NCI-H146 (cell line): ENCODE measurements at places on chromosomes 13 and 19.

DNA sequence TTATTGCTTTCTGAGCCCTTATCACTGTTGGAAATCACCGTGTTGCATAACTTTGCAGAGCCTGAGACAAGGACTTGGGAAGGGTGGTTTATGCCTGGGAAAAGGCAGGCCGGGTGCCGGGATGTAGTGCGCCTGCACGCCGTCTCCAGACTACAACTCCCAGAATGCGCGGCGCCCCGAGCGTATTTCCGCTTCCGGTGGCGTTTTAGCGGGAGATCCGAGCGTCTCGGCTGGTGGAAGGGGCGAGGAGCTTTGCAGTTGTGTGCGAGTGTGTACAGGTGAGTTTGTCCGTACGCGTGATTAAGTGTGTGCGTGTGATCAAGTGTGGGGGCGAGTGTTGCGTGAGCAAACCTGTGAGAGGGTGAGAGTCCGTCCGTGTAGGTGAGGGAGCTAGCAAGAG, 75.4 kb downstream of the PEG3 start:
- DNase-seq: no peak

DNA sequence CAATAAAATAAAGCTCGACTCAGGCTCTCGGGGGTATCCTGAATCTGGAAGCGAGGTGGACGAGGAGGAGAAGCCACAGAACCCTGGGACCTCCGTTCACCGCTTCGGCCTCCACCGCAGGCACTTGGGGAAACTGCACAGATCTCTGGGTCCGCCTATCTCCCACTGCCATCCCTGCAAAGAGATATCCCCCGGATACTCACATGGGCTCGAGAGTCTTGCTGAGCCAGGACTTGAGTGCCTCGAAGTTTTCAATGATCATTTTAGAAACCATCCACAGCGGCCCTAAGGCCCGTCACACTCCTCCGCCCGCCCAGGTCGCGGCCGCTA, 589 bp downstream of the RBM26 start:
- DNase-seq: no peak

DNA sequence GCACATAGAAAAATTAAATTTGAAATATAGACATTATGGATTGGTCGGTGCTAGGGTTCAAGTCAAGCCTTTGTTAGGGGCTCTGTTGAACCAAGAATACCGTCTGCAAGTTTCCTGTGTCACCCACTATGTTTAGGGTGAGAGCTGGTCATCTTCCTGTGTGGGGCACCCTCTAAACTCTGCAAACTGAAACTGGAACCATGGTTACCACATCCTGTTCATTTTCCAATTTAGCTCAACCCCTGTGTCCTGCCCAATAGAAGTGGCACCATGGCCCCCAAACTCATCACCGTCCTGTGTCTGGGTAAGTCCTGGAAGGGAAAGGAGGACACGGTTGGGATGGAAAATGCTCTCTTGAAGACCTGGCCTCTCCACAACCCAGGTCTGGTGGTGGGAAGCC, 29.9 kb downstream of the LAIR2 start:
- DNase-seq: no peak

GRCh38 chr19:42442833-42443232, at the start of gene CXCL17:
Gene CXCL17 (minus strand): TSS chr19:42442946. CDS start chr19:42442832, 114 bp downstream.
- peak; percentile 38 for DNase-seq

- DNase-seq: peak; percentile 19
Observed at GRCh38 chr19:24159707-24160106, 72.7 kb downstream of the ZNF254 start.

DNA sequence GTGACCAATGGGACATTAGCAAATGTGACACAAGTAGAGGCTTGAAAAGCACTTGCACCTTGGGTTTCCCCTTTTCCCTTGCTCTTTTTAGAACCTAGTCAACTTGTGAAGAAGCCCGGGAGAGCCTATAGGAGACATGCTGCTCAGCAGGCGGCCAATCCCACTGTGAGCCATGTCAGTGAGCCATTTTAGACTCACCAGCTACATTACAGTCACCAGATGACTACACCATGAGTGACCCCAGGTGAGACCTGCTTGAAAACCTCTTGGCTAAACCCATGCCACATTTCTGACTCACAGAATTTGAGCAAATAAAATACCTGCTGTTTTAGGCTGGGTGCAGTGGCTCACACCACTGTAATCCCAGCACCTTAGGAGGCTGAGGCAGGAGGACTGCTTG, 317.5 kb downstream of the KLF12 start:
- no peak for DNase-seq

DNA sequence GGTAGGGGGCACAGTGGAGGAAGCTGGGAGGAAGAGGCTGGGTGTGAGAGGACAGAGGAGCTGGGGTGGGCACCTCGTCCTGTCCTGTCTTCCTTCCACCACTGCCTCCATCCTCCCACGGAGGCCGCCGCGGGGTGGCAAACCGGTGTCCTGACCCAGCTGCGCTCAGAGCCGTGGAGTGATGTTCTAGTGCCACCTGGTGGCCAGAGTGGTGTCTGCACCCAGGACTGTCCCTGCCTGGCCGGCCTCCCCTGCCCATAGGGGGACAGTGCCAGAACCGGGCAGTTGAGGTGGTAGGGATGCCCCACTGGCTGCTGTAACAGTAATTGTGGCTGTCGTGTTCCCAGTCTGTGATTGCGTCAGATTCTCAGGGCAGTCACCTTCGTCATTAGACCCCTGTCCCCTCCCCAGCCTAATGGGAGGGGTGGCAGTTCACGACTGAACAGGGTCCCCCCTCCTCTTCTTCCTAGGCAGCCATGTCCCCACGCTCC, 11.1 kb upstream of the ARRDC2 start:
- DNase-seq: peak; percentile 58

- DNase-seq: no peak
Observed at GRCh38 chr13:23466144-23467002, 32.9 kb upstream of the SACS start.

GRCh38 chr19:1807695-1808394, 4.2 kb downstream of the ATP8B3 start:
- DNase-seq: no peak

DNA sequence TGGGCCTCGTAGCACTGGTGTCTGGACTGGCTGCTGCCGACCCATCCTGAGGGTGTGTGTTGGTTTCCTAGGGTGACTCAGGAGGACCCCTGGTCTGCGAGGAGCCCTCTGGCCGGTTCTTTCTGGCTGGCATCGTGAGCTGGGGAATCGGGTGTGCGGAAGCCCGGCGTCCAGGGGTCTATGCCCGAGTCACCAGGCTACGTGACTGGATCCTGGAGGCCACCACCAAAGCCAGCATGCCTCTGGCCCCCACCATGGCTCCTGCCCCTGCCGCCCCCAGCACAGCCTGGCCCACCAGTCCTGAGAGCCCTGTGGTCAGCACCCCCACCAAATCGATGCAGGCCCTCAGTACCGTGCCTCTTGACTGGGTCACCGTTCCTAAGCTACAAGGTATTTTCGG, 13.8 kb downstream of the TIMM13 start:
- no peak for DNase-seq

DNA sequence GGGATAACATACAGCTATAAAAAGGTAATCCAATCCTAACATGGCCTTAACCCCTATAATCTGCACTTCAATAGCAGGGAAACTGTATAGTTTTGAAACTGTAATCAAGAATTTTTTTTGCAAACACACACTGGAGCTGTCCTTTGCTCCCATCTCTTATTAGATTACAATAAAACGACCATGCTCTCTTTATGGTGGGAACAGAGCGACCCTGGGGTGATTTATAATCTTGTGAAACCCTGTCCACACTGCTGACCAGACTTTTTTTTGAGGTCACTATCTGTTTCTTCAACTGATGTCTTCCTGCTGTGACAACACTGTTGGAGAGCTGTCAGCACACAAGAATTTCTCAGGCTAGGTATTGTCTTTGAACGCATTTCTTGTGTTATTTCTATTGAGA, 35.3 kb downstream of the DACH1 start:
- peak; percentile 55 for DNase-seq

DNA sequence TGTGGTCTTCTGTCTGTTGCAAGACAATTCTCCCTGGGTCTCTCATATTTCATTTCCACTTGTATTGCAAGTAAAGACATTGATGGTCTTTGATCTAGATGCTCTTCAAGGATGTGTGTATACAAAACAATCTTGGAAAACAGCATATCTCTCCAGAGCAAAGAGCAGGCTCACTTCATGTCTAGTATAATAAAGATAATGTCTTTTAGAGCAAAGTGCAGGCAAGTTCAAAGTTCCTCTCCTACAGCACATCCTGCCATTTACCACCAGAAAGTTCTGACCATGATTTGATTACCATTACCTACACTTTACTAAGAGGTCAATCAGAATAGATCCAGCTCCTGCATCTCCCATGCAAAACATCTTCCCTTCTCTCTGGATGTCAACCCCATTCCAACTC, 162.8 kb downstream of the DIAPH3 start:
- DNase-seq: no peak

DNA sequence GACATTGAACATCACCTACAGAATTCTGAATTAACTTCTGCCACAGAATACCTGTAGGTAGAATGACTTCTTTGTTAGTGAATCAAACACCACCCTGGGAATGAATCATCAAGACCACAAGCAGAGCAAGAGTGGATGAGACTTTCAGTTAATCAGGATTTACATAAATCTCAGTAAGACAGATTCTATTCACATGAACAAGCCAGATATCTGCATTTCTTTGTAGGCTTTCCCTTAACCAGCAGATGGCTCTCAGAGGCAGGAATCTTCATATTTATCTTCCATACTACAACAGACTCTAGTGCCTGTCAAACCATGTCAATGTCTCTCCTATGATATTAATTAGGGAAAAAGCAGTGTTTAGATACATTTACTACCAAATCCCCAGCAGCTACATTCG, 412.1 kb downstream of the KLF12 start:
- no peak for DNase-seq

DNA sequence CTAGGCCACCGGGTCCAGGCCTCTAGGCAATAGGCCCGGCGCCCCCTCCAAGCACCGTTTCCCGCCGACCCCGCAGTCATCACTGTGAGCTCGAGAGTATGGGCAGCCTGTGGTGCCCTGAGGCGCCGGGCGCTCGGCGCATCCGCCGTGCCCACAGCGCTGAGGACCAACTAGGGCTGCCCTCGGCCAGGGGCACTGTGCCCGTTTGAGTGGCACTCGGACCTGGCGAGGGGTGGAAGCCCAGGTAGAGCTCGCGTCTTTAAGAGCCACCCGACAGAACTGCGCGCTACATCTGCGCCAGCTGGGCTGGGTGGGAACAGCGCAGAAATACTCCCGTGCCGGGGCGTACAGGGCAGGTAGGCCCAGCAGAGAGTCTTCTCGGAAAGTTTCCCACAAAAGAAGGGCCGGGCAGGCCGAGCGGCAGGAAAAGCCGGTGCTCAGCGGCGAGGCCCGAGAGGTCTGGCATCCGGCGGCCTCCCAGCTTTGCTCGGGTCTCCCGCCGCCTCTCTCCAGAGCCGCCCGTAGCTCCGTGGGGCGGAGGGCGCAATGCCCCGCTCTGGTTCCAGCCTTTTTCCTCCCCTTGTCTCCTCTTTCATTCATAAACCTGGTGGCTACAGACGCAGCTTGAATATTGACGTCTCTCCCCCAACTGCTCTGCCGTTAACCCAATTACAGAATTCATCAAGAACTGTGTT, 5.4 kb upstream of the SOX1 start:
- DNase-seq: no peak

- DNase-seq: no peak
Observed at GRCh38 chr19:48497728-48498594, 13.7 kb downstream of the LMTK3 start.

- DNase-seq: peak; percentile 75
Observed at GRCh38 chr19:32570081-32570785, 10.8 kb upstream of the PDCD5 start.

DNA sequence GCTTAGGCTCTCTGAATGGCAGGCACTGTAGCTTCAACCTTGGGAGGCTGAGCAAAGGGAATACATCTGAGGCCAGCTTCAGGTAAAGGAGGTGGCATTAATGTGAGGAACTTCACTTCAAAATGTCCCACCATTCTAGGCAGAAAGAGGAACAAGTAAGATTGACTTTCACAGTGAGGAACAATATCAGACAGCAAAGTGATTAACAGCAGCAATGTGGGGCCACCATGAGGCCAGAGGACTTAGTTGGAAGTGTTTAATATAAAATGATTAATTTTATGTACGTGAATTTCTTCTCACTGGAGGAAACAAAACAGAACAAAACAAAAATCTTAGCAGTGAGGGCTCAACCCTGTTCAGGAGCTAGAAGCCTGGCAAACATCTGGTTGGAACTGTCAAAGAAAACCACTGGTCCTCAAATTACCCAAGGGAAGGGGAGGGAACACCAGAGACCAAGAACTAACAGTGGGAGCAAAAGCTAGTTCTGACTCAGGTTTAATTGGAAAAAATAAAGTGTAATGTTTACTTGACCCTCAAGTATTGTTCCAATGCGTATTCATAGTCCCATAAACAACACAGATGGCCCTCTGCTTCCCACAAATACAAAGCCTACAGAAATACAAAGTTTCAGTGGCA, 43.9 kb upstream of the FRY start:
- peak; percentile 36 for DNase-seq

GRCh38 chr13:36919171-36919832, 736 bp downstream of the SMAD9 start:
- peak; percentile 80 for DNase-seq

GRCh38 chr13:27670861-27671260, 49.2 kb downstream of the POLR1D start:
- DNase-seq: no peak

GRCh38 chr19:11722414-11722813, 16.3 kb downstream of the ZNF823 start:
- no peak for DNase-seq

DNA sequence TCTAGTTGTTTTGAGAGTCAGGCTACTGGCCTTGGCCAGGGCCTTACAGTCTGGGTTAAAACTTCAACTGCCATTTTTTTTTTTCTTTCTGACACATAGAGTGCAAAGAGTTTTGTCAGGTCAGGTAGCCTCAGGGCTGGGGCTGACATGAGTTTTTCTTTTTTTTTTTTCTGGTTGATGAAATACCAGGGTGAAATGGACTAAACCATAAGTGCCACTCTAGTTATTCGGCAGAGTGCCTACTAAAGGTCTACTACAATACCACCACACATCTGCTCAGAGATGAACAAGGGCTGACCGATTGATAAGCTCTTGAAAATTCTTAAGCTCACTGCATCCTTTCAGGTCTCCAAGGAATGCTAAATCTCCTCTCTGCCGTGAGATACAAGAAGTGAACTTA, 4.4 kb upstream of the ZNF320 start:
- DNase-seq: no peak

DNA sequence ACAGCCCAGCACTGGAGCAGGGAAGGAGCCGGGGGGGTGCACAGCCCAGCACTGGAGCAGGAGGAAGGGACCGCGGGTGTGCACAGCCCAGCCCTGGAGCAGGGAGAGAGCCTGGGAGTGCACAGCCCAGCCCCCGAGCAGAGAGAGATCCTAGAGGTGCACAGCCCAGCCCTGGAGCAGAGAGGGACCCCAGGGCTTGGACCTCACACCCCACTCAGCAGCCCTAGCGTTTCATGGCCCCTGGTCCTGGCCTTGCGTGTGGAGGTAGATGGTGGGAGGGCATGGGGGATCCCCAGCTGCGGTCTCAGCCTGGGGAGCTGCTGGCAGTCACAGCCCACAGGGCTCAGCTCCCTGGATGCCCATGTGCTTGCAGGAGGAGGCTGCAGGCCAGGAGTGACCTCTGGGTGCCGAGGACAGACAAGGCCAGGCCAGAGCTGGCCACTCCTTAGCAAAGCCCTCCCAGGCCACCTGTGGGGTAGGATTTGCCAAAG, 25.1 kb downstream of the GAS6 start:
- no peak for DNase-seq
